Stimulated activated CD4-positive, alpha-beta T cell treated with anti-CD3 and anti-CD28 coated beads, Interleukin-4, amount 100 ng/mL, for 1 hour (primary cell): ENCODE measurements at places on chromosomes 7 and 10.

- peak; percentile 46 for DNase-seq
These were observed 4.4 kb upstream of the CCL26 start for GRCh38 chr7:75776295-75776971.

GRCh38 chr7:151056283-151056665 lies 1.4 kb downstream of the CDK5 start:
- DNase-seq, result no peak

GRCh38 chr7:158428131-158428836 lies 159.3 kb downstream of the PTPRN2 start:
- no peak for DNase-seq

DNA sequence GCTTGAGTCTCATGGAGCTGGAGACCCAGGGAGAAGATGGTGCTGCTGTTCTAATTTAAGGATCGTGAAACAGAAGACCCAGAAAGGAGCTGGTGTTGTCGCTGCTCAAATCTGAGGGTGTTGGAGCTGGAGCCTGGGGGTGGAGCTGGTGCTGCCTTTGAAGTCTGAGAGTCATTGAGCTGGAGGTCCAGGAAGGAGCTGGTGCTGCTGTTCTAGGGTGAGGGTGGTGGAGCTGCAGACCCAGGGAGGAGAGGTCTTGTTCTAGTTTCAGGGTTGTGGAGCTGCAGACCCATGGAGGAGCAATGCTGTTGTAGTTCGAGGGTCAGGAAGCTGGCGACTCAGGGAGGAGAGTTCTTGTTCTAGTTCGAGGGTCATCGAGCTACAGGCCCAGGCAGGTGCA lies 84.1 kb upstream of the ZNF479 start:
- no peak for DNase-seq

- no peak for DNase-seq
These were observed 811 bp downstream of the GPC2 start for GRCh38 chr7:100176096-100177044.

DNA sequence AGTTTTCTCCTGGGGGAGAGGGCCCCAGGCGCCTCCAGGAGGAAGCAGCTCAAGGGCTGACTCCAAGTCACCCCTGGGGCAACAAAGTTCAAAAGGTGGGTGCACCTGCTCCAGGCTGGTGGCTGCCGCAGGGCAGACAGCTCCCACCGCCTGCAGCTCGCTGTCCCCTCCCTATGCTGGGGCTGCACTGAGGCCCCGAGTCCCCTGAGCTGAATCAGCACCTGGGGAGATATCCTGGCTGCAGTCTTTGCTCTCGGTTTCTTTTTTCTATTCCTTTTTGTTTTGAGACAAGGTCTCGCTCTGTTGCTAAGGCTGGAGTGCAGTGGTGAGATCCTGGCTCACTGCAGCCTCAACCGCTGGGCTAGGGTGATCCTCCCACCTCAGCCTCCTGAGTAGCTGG lies 183.4 kb downstream of the DNAJB6 start:
- DNase-seq, result no peak

- no peak for DNase-seq
These were observed 63.0 kb downstream of the RALA start for GRCh38 chr7:39686261-39686924.

DNA sequence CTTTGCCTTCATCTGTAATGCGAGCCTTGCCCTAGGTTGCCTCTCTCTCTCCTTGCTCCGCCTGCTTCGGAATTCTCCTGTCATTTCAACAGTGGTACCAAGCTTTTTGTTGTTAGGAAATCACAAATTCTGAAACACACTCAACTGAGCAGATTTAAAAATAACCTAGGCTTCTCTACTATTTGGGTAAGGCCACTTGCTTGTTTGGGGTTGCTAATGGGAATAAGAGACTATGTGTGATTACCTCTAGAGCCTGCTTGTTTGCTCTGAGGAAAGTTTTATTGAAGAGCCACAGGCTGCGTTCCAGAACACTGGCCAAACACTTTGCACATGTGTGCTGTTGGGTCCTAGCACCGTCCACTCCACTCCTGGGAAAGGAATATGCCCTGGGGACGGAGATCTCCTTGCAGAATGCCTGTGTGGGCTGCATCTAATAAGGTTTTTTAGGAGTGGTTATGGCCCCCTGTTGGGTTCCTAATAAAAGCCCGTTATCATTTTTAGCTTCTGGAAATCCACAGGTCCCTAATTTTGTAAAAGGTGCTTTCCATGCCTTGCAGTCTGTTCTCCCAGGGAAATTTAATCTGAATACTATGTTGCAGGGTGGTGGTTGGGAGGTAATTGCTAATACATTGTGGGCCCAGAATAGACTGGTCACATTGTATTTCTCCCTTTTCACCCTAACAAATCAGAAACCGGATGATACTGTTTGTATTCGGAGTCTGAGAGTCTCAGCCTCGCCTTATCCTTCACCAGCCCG lies 68.7 kb upstream of the KLF6 start:
- DNase-seq, result no peak

DNA sequence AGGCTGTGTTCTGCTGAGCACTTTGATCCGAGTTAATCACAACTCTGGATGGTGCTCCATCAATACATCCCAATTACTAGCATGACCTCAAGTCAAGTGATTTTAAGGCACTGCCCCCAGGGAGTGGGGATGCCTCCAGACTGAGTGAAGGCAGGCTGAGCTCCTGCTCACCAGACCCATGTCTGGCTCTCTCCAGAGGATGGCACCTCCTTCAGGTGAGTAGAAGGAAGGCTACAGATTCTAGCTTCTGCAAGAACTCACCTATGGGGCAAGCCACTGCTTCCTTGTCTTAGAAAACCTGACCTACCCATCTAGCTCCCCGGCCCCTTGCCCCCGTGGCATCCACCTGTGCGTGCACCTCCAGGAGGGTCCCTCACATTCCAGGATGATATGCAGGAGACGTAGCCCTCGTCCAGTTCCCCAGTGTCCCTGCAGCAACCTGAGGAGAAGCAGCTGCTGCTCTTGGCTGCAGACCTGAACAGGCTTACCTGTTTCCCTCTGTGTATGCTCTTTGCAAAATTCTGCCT lies 390.3 kb downstream of the GRID1 start:
- DNase-seq, result no peak

DNA sequence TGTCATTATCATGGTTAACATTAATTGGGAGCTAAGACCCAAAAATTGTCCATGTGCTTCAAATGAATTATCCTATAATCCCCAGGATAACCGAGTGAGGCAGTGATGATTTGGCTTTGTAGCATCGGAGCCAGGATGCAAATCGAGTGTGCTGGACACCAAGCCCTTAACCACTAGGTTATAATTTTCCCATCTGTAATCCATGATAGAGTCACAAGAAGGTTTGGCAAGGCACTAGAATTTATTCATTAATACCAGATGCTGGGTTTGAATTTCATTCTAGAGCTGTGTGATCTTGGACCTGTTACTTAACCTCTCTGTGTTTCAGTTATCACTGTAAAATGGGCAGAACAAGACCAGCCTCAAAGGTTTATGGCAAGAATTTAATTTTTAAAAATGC lies 21.0 kb upstream of the ITGB1 start:
- DNase-seq, result no peak

GRCh38 chr7:44335184-44335583 lies 9.8 kb upstream of the CAMK2B start:
- no peak for DNase-seq

- no peak for DNase-seq
These were observed 15.8 kb downstream of the ANKRD22 start for GRCh38 chr10:88835910-88836221.

DNA sequence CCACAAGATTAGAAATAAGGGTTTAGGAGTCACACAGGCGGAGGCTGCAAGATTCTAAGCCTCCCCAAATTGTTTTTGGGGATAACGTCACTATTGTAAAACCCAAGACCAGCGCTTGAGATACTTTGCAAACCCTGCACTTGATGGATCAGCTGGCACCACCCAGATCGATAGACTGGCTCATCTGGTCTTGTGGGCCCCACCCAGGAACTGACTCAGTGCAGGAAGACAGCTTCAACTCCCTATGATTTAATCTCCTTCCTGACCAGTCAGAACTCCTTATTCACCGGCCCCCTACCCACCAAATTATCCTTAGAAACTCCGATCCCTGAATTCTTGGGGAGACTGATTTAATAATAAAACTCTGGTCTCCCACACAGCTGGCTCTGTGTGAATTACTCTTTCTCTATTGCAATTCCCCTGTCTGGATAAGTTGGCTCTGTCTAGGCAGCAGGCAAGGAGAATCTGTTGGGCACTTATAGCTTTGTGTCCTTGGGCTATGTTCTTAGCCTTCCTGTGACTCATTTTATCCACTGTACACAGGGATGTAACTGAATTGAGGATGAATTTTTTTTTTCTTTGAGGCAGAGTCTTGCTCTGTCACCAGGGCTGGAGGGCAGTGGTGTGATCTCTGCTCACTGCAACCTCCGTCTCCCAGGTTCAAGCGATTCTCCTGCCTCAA lies 64.4 kb upstream of the CARD11 start:
- no peak for DNase-seq

- DNase-seq, result no peak
These were observed 9.0 kb downstream of the MTURN start for GRCh38 chr7:30143748-30144251.

DNA sequence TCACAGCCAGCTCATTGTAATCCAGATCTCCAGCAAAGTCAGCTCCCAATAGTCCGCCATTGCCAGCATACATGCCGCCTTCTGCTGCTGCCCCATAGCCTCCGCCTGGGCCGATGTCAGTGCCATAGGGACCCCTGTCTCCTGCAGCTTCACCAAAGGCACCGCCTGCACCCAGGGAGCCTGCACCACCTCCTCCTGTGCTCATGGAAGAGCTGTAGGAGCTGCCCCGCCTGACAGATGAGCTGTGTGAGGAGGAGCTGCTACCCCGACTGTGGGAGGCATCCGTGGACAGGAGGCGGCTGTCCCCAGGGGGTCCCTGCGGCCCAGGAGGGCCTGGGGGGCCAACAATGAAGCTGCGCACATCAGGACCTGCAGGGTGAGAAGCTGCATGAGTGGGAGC lies 51.7 kb downstream of the COL17A1 start:
- no peak for DNase-seq

GRCh38 chr10:129869596-129870473 lies 94.2 kb downstream of the EBF3 start:
- DNase-seq, result no peak

- no peak for DNase-seq
These were observed at the start of gene SFTPA1 for GRCh38 chr10:79610601-79611191. TSS of gene SFTPA1 (plus strand) at chr10:79610939. CDS start at chr10:79611826, 887 bp downstream.

DNA sequence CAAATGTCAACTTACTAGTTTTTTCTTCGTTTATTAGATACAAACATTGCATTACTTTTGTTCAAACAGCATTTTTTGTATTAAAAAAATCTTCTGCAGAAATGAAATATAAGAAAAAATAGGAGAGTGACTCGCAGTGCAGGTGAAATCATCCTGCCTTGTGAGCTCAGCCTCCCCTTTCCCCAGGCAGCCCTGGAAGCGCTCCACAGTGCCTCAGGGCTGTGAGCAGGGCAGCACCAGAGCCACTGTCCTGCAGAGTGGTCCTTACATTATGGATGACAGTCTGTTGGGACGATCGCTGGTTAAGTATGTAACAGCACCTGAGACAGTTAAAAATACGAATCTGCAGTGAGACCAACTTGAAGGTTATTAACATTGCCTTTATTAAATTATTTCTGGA lies 695.4 kb upstream of the POM121L12 start:
- DNase-seq, result no peak

DNA sequence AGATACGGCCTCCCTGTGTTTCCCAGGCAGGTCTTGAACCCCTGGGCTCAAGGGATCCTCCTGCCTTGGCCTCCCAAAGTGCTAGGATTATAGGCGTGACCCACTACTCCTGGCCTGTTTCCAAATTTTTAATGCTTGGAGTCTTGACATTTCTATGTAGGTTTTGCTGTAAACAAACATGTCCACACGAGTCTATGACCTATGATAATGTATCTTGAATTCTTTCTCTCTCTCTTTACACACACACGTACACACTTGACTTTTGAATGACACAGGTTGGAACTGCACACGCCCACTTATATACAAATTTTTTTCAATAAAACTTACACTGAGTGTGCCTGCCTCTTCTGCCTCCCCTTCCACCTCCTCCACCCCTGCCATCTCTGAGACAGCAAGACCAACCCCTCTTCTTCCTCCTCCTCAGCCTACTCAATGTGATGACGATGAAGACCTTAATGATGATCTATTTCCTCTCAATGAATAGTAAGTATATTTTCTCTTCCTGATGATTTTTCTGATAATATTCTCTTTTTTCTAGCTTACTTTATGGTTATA lies 44.1 kb upstream of the LAMB1 start:
- DNase-seq, result no peak

DNA sequence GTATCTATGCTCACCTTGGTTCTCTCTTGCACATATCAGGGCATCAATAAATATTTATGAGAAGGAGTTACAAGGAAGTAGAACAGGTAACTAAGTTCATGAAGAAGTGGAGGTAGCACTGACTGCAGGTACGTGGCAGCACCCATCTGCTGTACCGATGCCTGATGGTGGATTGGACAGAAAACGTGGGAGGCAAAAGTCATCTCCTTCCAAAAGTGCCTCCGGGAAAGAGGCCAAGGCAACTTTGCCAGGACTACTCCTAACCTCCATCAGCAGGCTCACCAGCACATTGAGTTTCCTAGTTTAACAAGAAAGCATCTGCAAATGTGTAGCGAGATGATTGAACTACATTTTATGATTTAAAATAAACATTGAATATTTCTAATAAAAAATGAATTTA lies 248.8 kb downstream of the ANKRD7 start:
- DNase-seq, result no peak

GRCh38 chr10:84314275-84314674 lies 14.1 kb upstream of the CCSER2 start:
- DNase-seq, result no peak

DNA sequence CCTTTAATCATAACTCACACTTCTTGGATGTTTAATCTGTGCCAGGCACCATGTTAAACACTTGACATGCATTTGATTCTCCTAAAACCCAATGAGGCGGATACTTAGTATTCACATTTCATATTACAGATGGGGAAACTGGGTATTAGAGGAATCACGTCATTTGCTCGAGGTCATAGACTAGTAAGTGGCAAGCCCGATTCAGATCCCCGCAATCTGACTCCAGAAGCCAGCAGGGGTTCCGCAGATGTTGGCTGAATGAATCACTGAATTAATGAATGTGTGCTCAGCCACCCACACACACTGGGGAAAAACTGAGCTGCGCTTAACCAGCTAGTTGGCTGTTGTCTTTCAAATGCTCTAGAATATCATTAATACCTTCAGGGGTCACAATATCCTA lies 22.5 kb upstream of the ENO4 start:
- DNase-seq, result no peak

GRCh38 chr10:10247585-10247984 lies 770.1 kb upstream of the CELF2 start:
- DNase-seq, result no peak

- DNase-seq, result no peak
These were observed 56.6 kb downstream of the MPLKIP start for GRCh38 chr7:40077849-40078248.
